Testis (tissue), 5 donors: ENCODE measurements at places on chromosomes 11 and 22. TPM values are rescaled to one million over a fixed set of nuclear protein-coding genes. Genes with fewer than 3 reads are reported as not detected.

Gene CSRP3
- not detected for total RNA-seq

Gene ELMOD1
- total RNA-seq, result 11.1 TPM

DNA sequence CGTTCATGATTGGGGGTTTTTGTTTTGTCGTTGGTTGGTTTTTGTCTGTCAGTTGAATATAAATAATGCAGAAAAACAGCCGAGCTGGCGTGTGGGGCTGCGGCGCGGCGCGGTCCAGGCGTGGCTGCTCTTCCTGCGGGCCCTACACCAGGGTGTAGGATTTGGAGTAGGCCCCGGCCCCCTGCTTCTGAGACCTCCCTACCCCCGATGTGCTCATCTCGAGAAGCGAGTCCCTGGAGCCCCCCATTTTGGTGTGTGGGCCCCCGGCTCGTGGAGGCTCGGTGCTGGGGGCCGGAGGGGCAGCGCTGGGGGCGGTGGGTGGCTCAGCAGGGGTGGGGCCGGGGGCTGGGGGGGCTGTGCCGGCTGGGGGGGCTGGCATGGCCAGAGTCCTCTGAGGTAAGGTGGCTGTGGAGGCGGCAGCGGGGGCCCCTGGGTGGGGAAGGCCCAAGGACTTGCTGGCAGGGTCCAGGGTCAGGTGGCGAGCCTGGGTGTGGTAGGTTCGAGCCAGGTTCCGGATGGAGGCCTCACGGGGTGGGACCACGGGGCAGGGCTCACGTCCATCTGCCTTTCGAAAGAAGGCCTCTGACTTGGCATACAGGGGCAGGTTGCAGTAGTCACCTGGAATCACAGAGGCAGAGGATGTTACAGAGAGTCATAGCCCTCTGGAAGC is 100.7 kb downstream of the CEP164 start:
- DNase-seq, result no peak

Gene EWSR1
- total RNA-seq, result 336 TPM

DNA sequence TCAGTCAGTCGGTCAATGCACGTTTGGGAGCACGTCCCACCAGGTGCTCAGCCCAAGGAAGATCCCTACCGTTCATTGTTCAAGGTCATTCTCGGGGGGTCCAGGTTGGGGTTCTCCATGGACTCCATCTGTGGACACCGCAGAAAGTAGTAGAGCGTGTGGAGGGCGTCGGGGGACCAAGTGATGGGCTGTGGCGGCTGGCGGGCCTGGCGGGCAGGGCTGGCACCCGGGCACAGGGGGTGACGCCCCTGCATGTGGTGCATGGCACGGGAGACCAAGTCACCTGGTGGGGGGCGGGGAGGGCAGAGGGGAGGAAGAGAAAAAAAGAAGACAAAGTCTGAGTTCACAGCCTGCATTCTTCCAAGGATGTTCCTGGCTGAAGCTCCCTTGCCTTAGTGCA is 91.8 kb downstream of the NAT10 start:
- no peak for DNase-seq

Gene RASD2
- 1.2 TPM for total RNA-seq

- DNase-seq, result no peak
Measured at GRCh38 chr22:49803737-49804375, 23.8 kb downstream of the BRD1 start.

Gene RCN1
- 47.3 TPM for total RNA-seq
